NCI-H524 treated with DMSO at 0.1 percent for 48 hours (cell line): ENCODE measurements at places on chromosomes 1 and 21.

GRCh38 chr21:43971201-43971991, 40.7 kb upstream of the TRAPPC10 start:
- no peak for DNase-seq

DNA sequence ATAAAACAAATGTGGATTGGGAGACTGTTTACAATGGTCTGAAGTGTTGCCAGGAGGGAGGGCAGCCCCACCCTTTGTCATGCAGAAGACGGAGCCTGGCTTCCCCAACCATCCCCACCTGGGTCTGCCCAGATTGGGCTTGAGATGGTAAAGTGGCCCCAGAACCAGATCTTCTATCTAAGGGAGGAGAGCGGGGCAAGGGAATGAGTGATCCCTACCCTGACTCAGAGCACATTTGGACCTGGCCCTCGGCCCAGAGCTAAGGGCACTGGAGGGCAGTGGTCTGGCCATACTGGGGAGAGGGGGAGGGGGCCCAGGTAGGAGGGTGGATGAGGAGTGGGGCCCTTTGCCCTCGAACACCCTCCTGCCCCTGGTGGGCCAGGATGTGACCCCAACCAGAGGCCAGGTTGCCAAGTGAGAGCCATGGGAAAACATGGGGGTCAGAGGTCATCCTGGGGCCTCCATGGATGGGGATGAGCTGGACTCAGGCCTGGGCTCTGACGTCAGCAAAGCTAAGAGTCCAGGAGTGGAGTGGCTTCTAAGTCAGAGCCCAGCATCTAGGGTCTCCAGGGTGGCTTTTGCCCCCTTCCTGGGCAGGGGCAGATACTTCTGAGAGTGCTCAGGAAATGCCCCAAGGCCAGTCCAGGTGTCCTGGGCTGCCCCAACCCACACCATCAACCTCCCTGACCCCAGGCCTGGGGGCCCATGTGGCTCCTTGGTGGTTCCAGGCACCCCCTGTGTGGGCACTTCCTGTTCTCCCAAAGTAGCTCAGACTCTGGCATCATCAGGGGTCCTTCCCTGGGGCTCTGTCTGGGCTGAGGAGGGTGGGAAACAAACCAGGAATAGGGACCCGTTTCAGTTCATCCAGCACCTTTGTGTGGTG, 1.6 kb upstream of the LEFTY1 start:
- no peak for DNase-seq

DNA sequence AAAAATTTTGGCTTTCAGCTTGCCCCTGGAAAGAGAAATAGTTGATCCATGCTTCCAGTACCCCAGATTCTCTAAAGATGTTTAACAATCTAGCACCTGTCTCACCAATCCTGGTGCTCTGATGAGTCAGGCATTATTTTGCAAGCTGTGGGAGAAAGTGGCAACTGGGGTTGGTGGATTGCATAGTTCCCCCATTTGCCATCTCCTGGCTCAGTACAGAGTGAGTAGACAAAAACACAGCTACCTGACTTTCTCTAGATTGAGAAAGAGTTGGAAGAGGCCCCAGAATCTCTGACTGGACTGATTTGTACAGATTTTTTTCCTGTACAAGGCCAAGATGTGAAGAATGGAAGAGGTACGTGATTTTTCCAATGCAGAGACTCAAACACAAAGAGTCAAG, 75.1 kb upstream of the NEGR1 start:
- no peak for DNase-seq

DNA sequence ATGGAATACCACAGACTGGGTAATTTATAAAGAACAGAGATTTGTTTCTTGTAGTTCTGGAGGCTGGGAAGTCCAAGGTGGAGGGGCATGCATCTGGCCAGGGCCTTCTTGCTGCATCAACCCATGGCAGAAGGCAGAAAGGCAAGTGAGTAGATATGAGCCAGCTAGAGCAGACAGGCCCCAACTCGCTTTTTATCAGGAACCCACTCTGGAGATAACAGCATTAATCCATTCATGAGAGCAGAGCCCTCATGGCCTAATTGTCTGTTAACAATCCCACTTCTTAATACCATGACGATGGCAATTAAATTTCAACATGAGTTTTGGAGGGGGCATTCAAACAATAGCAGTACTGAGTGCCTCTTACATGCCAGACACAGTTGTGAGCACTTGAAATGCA, 87.2 kb upstream of the SOX13 start:
- DNase-seq: no peak

DNA sequence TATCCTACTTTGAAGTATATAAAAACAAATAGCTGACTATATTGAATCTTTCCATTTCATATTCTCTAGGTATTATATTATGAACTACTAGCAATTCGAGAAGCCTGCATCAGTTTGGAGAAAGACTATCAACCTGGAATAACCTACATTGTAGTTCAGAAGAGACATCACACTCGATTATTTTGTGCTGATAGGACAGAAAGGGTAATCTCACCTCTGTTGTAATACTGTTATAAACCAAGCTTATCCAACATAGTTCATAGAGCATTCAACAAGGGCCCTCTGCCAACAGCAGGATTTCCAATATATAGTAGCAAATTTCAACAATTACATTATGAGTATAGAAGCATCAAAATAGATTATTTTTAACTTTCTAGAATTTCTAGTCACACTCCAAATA, 43.7 kb upstream of the TEKT2 start:
- DNase-seq: no peak

DNA sequence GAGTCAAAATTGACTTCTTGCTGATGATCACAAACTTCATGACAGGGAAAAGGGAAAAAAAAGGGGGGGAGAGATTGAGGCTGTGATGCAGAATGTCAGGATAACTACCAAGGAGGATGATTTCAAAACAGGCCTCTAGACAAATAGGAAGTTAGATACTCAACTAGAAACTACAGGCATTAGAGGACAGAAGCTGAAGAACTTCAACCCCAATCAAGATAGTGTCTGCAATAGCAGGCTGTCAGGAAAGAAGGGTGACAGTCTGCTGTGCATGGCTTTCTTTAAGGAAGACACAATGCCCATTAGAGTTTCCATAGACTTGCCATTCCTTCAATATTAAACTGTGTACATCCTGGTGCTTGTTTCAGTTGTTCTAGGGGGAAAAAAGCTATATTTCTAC, 257.2 kb downstream of the TTLL7 start:
- DNase-seq: no peak

DNA sequence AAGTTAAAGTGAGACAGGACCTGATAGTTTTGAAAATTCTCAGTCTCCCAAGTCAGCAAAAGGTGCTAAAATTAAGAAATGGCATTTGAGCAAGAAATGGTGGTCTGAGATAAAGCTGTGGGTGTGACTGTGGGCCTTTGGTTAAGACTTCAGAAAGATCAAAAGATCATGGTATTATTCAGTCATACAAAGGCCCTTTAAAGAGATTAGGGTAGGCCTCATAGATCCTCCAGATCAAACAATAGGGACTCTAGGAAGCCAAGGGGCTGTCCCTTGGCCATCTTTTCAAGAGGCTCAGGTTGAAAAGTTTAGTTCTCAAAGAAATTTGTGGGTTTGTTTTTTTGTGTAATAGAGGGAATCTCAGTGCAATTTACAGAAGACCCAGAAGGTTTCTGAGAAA, 8.4 kb downstream of the HMGB4 start:
- DNase-seq: no peak

GRCh38 chr1:167476061-167476460, 42.3 kb downstream of the CD247 start:
- no peak for DNase-seq

DNA sequence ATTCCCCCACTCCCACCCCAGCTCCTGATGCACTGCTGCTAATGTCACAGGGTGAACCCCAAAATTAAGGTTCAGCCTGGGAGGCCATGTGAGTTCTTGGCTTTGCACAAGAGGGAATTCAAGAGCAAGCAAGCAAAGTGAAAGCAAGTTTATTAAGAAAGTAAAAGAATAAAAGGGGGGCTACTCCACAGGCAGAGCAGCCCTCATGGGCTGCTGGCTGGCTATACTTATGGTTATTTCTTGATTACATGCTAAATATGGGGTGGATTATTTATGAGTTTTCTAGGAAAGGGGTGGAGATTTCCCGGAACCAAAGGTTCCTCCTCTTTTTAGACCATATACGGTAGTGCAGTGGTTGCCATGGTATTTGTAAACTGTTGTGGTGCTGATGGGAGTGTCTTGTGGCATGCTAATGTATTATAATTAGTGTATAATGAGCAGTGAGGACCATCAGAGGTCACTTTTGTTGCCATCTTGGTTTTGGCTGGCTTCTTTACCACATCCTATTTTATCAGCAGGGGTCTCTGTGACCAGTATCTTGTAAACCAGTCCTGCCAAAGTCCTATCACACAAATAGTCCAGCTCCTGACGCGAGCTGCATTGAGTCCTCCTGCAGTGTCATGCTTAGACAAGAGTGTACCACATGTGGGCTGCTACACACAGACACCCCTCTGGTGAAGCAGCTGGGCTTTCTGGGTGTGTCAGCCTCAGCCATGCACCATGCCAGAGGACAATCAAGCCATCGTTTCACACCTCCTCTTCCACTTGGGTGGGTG, 46.4 kb upstream of the CSF1 start:
- DNase-seq: no peak
